ENCODE measurements at places on chromosomes 16 and 17. TPM values are rescaled to one million over a fixed set of nuclear protein-coding genes. Genes with fewer than 3 reads are reported as not detected.

GRCh38 chr17:63446753-63447470 is 806 bp upstream of the CYB561 start:
- peak; percentile 85 for DNase-seq

- no peak for DNase-seq
Measured at GRCh38 chr16:50050802-50051201, 15.0 kb upstream of the HEATR3 start.

DNA sequence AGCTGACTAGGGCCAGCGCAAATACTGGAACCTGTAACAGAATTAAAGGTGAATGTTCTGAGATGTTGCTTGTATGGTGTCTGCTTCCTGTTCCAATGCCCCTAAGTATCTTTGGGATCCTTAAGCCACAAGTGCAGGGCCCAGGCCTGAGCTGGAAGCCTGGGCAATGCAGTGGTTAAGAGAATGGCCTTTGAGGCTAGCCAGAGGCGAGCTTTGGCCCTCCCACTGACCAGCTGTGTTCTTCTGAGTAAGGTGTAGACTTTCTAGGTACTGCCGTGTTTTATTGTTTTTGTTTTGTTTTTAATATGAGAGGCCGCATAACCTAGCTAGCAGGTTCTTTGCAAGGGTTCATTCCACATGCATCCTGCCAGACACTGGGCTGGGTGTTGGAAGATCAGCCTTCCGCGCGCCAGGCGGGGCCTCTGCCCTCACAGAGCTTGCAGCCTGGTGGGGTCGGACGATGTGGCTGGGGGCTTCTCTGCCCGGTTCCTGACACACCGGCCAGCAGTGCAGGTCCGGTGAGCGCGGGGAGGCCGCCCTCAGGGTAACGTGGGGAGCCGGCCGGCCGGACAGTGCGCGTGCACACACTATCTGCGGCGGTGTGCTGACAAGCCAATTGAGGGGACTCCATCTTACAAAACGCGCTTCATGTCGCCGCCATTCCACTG is 551 bp upstream of the MLX start:
- no peak for DNase-seq

GRCh38 chr16:27430923-27431484 is 29.0 kb downstream of the IL21R start:
- no peak for DNase-seq

DNA sequence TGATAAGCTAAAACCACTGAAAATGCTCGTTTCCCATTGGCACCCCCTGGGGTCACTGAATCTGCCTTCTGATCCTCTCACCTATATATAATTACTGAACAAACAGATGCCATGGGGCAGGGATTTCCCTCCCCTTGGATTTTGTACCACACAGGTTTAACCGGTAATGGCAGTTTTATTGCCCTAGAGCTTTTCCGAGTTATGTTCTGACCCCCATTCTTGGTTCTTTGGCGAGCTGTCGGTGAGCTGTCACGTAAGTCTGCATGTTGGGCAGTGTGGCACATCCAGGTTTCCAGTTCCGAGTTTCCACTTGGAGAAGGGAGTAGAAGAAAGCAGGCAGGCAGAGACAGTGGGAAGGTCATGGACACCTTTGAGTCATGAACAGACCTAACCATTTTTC is 7.1 kb downstream of the TMEM97 start:
- no peak for DNase-seq

DNA sequence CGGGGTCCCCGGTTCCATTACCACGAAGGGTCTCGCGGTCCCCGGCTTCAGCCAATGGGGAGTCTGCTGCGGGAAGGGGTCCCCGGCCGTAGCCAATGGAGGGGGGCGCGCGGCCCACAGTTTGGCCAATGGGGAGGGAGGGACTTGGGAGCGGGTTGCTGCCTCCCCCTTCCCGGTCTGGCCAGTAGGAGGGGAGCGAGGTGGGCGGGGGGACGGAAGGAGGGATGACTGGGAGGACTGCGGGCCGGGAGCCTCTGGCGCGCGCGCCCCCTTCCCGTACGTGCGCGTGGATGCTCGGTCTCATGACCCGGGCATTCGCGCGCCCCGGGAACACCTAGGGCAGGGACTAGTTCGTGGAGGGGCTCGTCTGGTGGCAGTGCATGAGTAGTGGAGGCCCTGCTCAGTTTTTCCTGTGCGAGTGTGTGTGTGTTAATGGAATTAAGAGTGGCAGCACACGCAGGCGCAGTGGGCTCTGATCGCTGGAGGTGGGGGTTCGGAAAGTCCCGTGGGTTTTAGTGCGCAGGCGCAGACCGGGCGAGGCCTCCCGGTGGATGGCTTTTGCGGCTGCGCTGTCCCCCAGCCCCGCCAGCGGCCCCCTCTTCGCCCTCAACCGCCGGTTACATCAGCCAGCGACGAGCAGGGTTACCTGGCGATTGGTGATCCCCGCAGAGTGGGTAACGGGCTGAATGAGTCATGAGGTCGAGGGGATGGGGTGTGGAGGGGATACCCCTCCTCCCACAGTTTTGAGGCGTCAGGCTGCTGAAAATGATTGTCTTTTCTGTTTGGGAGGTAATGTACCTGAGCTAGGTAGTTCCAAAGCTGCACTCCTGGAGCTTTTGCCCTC is 1.3 kb downstream of the ATXN2L start:
- peak; percentile 97 for DNase-seq

DNA sequence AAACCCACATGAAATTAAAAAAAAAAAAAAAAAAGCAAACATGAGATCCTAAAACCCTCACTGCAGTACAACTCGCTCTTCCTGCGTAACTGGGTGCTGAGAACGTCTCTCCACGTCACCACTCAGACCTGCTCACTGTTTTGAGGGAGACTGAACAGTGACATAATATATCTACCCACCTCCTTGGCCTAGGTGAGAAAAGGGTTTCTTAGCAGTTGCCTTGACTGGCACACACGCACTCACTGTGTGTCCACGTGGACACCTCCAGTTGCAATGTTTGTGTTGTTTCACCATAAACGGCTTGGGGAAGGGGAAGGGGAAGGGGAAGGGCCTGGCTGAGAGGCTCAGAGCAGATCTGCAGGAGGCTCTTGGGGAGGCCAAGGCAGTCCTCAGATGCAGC is 32.0 kb downstream of the FANCA start:
- no peak for DNase-seq

- no peak for DNase-seq
Measured at GRCh38 chr17:50186661-50187393, 14.6 kb downstream of the COL1A1 start.

- DNase-seq: no peak
Measured at GRCh38 chr17:73542323-73542722, 101.9 kb downstream of the SDK2 start.

- DNase-seq: no peak
Measured at GRCh38 chr16:22073350-22073749, 19.0 kb upstream of the VWA3A start.

DNA sequence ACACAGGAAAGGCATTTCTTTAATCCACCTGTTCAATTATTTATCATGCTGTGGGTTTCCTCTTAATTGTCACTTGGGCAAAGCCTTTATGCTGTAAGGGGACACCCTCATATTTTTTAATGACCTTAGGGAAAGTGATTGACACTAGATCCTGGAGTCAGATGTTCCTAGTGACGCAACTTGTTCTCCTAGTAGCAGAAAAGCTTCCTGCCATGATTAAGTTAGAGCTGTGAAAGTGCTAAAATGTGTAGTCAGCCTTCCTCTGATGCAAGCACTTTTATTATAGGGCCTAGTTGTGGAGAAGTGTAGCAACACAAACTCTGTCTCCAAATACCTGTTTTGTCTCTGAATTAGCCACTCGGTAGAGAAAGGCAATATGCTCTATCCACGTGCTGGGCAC is 12.3 kb downstream of the TMEM100 start:
- no peak for DNase-seq

DNA sequence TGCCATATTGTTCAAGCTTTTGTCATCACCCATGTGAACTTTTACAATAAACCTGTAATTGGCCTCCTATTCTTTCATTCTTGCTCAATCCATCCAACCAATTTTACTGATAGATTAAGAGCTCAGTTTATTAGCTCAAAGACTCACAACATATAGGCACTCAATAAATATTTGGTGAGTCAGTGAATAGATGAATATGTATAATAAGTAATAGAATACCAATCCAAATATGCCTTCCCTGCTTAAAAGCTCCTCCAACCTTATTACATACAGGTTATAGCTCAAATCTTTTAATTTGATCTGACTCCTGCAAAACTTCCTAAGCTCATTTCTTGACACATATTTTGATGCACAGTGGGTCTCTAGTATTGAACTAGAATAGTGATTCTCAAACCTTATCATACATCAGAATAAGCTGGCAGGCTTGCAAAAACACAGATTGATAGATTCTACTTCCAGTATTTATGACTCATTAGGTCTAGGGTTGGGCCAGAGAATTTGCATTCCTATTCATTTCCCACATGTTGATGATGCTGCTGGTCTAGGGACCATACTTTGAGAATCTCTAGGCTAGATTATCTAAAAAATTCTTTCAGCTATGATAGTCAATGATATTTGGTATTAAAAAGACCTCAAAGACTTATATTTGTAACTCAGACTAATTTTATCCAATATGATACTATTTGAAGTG is 114.4 kb downstream of the PCTP start:
- no peak for DNase-seq

DNA sequence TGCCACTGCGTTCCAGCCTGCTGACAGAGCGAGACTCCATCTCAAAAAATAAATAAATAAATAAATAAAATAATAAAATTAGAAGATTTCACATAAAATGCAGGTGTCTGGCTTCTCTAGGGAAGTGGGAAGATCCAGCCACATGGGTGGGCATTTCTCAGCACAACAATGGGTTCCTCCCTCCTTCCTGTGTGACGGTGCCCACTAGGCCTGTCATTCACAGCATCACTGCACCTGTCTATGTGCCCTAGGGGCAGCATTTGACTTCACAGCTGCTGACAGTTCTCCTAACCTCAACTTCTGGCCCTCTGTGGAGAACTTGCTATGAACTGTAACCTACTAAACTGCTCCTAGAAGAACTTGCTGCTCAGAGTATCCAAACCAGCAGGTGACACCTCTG is 3.0 kb downstream of the ABHD15 start:
- DNase-seq: no peak

DNA sequence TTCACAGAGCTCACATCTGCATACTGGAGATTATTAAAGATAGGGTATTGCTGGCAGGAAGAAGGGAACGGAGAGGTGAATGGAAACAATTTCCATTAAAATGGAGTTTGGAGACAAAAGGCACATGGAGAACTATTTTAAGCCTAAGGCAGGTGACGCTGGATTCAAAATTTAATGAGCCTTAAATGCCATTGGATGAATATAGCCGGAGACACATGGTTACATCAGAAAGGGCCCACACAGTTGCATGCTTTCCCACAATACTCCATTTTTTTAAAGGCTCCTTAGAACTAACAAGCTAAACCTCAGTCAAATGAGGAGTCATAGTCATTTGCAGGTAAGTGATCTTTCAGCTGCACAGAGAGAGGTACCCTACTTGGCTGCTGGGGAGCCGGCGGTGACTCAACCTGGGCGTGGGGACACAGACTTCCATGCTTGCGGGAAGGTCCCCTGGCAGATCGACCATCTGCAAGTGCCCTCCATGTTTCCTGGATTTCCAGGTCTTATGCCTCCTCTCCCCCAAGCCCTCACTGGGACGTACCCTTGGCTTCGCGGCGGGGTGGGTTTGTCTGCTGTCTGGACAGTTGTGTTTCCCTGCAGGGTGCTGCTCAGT is 259.2 kb downstream of the CBLN1 start:
- DNase-seq: no peak

DNA sequence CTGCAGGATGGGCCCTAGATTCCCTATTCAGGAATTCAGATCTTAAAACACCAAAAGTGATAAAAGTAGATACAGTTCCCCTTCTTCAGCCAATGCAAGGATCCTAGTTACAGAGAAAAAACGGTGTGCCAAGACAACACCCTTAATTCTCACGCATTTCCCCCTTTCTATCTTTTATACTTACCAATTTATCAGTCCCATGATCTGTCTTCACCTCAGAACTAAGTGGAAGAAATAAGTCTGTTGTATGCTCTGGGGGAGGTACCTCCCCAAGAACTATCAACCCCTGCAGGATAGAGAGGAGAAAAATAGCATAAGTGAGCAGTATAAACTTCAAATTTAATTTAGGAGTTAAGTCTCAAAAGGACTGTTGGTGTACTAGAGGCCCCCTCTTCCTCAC is 83.2 kb downstream of the STH start:
- DNase-seq: no peak

- DNase-seq: no peak
Measured at GRCh38 chr17:77440560-77440981, 299.8 kb downstream of the SEC14L1 start.

HEATR9 gene
- not detected for total RNA-seq

KRTAP9-8 gene
- total RNA-seq: not detected

CES1 gene
- total RNA-seq: 122 TPM

ZSCAN10 gene
- not detected for total RNA-seq

GNAO1 gene
- total RNA-seq: 65.3 TPM

CCL3 gene
- 1.1 TPM for total RNA-seq

CCDC200 gene
- total RNA-seq: not detected

SDR42E1 gene
- total RNA-seq: 1.4 TPM

All from left cardiac atrium (tissue), 4 donors.